Activated naive CD4-positive, alpha-beta T cell treated with anti-CD3 and anti-CD28 coated beads, Interleukin-2, amount 10 ng/mL, durations not matched to agents 7 days and 5 days (primary cell): ENCODE measurements at places on chromosomes 6 and 20.

- DNase-seq = no peak
- H3K4me1 ChIP-seq = peaks cover 4% of the 10 kb centered on the region
- H3K4me3 ChIP-seq = no peak overlapping the region
- no peaks in the 10 kb centered on the region for H3K27me3 ChIP-seq
- H3K27ac ChIP-seq = no peak overlapping the region
Measured at GRCh38 chr20:32315891-32316290, 38.4 kb downstream of the KIF3B start.

GRCh38 chr6:47181681-47182080 lies 128.0 kb downstream of the TNFRSF21 start:
- H3K27me3 ChIP-seq = no peaks in the 10 kb centered on the region
- H3K36me3 ChIP-seq = no peaks in the 10 kb centered on the region
- H3K27ac ChIP-seq = no peak overlapping the region

GRCh38 chr20:6783752-6784151 lies 16.3 kb downstream of the BMP2 start:
- no peaks in the 10 kb centered on the region for H3K36me3 ChIP-seq
- no peak for DNase-seq
- no peaks in the 10 kb centered on the region for H3K27me3 ChIP-seq

DNA sequence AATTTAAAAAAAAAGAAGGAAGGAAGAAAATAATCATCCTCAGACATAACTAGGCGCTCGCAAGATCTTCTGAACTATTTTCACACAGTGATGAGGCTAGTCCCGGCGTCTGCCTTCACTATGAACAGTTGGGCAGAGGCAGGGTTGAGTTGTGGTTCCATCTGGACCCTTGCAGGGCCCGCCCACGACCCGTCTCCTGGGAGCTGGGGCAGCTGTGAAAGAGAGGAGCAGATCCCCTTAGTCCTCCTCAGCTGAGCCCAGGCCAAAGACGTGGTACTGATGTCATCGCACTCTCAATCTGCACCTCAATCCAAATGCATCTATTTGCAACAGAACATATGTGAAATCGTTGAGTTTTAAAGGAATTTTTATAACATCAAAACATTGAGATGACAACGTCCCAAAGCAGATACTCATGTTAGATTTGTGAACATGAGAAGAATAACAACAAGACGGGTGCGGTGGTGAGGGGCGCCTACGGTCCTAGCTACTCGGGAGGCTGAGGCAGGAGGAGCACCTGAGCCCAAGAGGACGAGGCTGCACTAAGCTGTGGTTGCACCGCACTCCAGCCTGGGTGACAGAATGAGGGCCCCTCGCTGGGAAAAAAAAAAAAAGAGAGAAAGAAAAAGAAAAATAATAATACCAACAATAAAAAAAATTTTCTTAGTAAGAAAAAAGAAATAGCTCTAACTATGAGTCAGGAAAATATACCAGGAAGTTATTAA lies 15.3 kb downstream of the TCFL5 start:
- H3K36me3 ChIP-seq = no peaks in the 10 kb centered on the region
- DNase-seq = no peak
- no peaks in the 10 kb centered on the region for H3K27me3 ChIP-seq
- no peak overlapping the region for H3K4me3 ChIP-seq

DNA sequence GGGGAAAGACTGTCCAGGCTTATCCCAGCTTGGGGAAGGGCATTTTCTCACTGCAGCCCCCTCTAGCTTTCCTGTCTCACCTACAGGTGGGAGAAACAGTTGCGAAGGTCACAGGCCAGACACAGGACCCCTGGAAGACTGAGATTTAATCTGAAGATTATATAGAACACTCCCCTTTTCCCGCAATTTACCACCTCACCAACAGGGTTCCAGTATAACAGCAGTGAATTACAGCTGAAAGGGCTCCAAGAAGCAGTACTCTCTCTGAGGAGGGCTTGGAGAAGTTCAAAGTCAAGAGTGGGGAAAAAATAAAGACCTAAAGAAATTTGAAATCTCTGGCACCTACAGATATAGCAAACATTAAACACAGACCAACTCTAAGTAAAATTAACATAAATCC lies 111.9 kb downstream of the ANKRD60 start:
- no peaks in the 10 kb centered on the region for H3K4me1 ChIP-seq
- no peak for DNase-seq
- H3K27me3 ChIP-seq = peaks cover 8% of the 10 kb centered on the region
- H3K27ac ChIP-seq = no peak overlapping the region
- no peak overlapping the region for H3K4me3 ChIP-seq

DNA sequence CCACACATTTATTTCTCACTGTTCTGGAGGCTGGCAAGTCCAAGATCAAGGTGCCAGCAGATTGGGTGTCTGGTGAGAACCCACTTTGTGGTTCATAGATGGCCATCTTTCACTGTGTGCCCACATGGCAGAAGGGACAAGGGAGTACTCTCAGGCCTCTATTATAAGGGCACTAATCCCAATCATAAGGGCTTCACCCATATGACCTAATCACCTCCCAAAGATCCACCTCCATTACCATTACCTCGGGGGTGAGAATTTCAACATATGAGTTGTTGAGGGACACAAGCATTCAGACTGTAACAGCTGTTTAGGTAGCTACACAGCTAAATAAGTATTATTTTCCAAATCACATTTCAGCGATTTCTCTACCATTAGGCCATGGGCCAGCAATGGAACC lies 2.5 kb upstream of the PRND start:
- H3K4me1 ChIP-seq = peaks cover 7% of the 10 kb centered on the region
- no peak overlapping the region for H3K4me3 ChIP-seq
- H3K36me3 ChIP-seq = no peaks in the 10 kb centered on the region
- H3K27ac ChIP-seq = no peak overlapping the region

GRCh38 chr6:157853902-157854502 lies 31.0 kb downstream of the SNX9 start:
- H3K36me3 ChIP-seq = peaks cover 24% of the 10 kb centered on the region
- H3K27me3 ChIP-seq = peaks cover 11% of the 10 kb centered on the region
- no peak overlapping the region for H3K4me3 ChIP-seq
- H3K4me1 ChIP-seq = peaks cover 31% of the 10 kb centered on the region
- no peak for DNase-seq
- H3K27ac ChIP-seq = no peak overlapping the region

DNA sequence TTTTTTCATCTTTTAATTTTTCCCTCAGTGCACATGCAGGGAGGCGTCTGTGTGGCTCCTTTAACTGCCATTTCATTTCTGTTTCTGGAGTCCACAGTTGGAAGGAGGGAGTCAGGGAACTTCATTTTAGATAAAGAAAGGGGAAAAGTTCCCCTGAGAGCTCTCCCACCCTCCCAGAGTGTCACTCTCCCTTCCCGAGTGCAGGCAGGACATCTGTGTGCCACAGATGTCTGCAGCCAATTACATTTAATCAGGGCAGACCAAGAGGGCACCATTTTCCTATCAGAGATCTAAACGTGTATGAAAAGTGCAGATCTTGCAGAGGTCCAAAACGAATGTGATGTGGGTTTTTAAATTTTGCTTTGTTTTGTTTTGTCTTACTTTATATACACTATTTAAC lies 96.6 kb downstream of the PXDC1 start:
- H3K27ac ChIP-seq = no peak overlapping the region
- H3K36me3 ChIP-seq = no peaks in the 10 kb centered on the region
- no peaks in the 10 kb centered on the region for H3K4me1 ChIP-seq
- no peak overlapping the region for H3K4me3 ChIP-seq
- H3K27me3 ChIP-seq = peaks cover 10% of the 10 kb centered on the region

GRCh38 chr6:111469543-111469942 lies 13.5 kb downstream of the REV3L start:
- H3K4me1 ChIP-seq = peaks cover 21% of the 10 kb centered on the region
- no peak for DNase-seq
- peaks cover 12% of the 10 kb centered on the region for H3K36me3 ChIP-seq
- no peaks in the 10 kb centered on the region for H3K27me3 ChIP-seq
- H3K27ac ChIP-seq = no peak overlapping the region

DNA sequence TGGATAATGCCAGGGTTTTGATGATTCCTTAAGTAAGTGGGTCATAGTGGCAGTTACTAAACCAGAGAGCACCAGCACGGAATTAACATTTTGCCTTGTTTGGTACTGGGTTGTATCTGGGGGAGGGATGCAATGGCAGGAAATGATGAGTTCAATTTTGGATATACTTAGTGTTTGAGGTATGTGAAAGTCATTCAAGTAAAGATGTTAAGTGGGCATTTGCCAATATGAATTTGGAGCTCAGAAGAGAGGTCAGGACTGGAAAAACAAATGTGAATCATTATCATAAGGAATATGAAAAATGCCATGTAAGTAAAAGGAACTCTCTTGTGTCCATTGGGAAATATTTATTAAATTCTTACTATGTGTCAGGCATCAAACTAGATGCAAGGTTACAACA lies 6.2 kb downstream of the PXT1 start:
- H3K27ac ChIP-seq = no peak overlapping the region
- H3K36me3 ChIP-seq = no peaks in the 10 kb centered on the region
- DNase-seq = no peak

- DNase-seq = no peak
- no peaks in the 10 kb centered on the region for H3K4me1 ChIP-seq
- H3K36me3 ChIP-seq = no peaks in the 10 kb centered on the region
- no peak overlapping the region for H3K4me3 ChIP-seq
- H3K27me3 ChIP-seq = peaks cover 41% of the 10 kb centered on the region
Measured at GRCh38 chr20:1959156-1959555, 34.7 kb downstream of the PDYN start.

GRCh38 chr20:40744072-40744817 lies 55.2 kb upstream of the MAFB start:
- no peaks in the 10 kb centered on the region for H3K4me1 ChIP-seq
- DNase-seq = no peak
- H3K36me3 ChIP-seq = no peaks in the 10 kb centered on the region
- peaks cover 43% of the 10 kb centered on the region for H3K27me3 ChIP-seq
- H3K4me3 ChIP-seq = no peak overlapping the region

GRCh38 chr20:38501858-38502436 lies 29.3 kb downstream of the RALGAPB start:
- H3K27ac ChIP-seq = no peak overlapping the region
- no peak overlapping the region for H3K4me3 ChIP-seq
- no peaks in the 10 kb centered on the region for H3K4me1 ChIP-seq
- no peak for DNase-seq
- peaks cover 45% of the 10 kb centered on the region for H3K36me3 ChIP-seq

GRCh38 chr20:40441771-40442170 lies 247.3 kb downstream of the MAFB start:
- no peak for DNase-seq
- H3K4me3 ChIP-seq = no peak overlapping the region
- H3K27ac ChIP-seq = no peak overlapping the region
- H3K4me1 ChIP-seq = no peaks in the 10 kb centered on the region
- no peaks in the 10 kb centered on the region for H3K36me3 ChIP-seq
- no peaks in the 10 kb centered on the region for H3K27me3 ChIP-seq

DNA sequence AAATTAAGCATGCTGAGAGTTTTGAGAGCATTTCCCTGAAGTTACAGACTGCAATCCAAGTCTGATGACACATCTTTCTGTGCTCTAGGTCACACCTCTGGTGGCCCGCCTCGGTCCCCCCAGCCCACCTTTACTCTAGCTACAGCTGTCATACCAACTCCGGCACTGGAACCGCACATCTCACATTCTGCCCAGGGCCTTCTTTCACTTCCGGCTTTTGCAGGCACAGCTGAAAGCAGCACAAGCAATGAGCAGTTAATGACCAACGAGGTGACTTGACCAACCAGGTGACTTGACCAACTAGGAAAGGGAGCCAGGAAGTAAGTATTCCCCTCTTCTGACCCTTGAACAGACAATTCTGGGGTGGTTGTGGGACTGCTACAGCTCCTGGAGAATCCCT lies 88.6 kb upstream of the MOCS1 start:
- H3K27ac ChIP-seq = no peak overlapping the region
- no peak overlapping the region for H3K4me3 ChIP-seq
- no peak for DNase-seq
- no peaks in the 10 kb centered on the region for H3K4me1 ChIP-seq
- H3K36me3 ChIP-seq = no peaks in the 10 kb centered on the region
- H3K27me3 ChIP-seq = no peaks in the 10 kb centered on the region

- H3K36me3 ChIP-seq = peaks cover 19% of the 10 kb centered on the region
- no peak for DNase-seq
- H3K27ac ChIP-seq = no peak overlapping the region
- no peak overlapping the region for H3K4me3 ChIP-seq
- no peaks in the 10 kb centered on the region for H3K27me3 ChIP-seq
Measured at GRCh38 chr20:58402305-58402704, 13.3 kb downstream of the VAPB start.

- H3K4me3 ChIP-seq = no peak overlapping the region
- peaks cover 87% of the 10 kb centered on the region for H3K4me1 ChIP-seq
- H3K27ac ChIP-seq = peak overlapping the region; percentile 26
- H3K36me3 ChIP-seq = peaks cover 49% of the 10 kb centered on the region
Measured at GRCh38 chr20:1377984-1378734, 14.7 kb downstream of the FKBP1A start.

DNA sequence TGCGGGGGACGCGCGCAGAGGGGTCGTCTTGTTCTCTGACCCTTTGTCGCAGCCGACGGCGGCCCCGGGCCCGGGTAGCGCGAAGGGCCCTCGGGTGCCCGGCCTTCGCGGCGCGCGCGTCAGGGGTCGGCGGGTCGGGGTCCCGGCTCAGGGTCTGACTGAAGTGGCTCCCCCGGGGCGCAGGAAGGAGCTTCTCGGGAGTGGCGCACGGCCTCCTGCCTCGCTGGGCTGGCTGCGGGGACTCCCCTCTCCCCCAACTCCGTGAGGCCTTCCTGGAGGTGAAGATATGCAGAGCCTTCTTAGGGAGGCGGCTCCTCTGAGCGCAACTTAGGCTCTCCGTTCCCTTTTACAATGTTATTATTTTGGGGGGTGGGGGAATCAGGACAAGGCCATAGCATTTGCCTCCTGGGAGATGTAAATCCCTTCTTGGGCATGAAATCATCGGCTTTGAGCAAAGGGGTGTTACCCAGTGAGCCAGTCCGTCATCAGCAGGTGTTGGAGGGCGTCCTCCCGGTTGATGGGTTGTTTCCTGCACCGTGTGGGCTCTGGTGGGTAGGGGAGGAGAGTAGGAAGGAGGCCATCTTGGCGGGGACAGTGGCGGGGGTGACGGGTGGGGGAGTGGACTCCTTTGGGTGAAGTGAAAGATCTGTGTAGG lies 523 bp downstream of the CDS2 start:
- no peaks in the 10 kb centered on the region for H3K27me3 ChIP-seq
- peaks cover 17% of the 10 kb centered on the region for H3K36me3 ChIP-seq
- H3K27ac ChIP-seq = peak overlapping the region; percentile 99
- peaks cover 64% of the 10 kb centered on the region for H3K4me1 ChIP-seq

GRCh38 chr20:44219791-44220190 lies 9.2 kb upstream of the OSER1 start:
- DNase-seq = no peak
- peaks cover 58% of the 10 kb centered on the region for H3K4me1 ChIP-seq
- H3K36me3 ChIP-seq = peaks cover 5% of the 10 kb centered on the region
- H3K27me3 ChIP-seq = no peaks in the 10 kb centered on the region
- peak overlapping the region; percentile 5 for H3K4me3 ChIP-seq
